Naive thymus-derived CD8-positive, alpha-beta T cell (primary cell): ENCODE measurements at places on chromosomes 5 and 9. TPM values are rescaled to one million over a fixed set of nuclear protein-coding genes. Genes with fewer than 3 reads are reported as not detected.
A peak's percentile ranks its signal among the peaks of the same experiment; 100 is the strongest.

- H3K4me3 ChIP-seq: no peak overlapping the region
- H3K4me1 ChIP-seq: peaks cover 29% of the 10 kb centered on the region
- H3K36me3 ChIP-seq: no peaks in the 10 kb centered on the region
- DNase-seq: no peak
Measured at GRCh38 chr9:27348785-27349697, 52.1 kb upstream of the EQTN start.

DNA sequence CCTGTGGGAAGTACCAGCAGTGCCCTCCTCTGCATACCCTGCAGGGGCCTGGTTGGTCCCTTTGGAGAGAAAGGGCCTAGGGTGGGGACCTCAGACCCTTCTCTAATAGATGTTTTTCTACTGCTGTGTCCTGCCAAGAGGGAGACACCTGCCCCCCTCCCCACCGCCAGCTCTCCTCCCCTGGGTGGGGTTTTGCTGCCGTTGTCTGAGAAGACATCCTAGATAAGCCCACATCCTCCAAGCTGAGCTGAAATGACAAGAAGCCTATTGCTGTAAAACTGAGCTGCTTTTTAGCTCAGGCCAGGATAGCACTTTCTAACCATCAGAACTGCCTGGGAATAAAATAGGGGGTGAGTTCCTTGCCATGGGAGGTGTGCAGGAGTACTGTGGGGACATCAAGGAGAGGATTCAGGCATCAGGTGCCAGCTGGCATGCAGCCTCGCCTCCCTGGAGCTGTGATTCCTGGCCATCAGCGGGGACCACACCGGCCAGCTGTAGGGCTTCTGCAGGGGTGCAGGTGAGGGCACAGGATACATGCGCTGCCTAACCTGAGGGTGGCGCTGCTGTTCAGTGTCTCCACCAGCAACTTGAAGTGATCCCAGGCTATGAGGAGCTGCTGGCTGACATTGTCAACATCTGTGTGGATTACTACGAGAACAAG lies 37.9 kb downstream of the CYFIP2 start:
- peaks cover 72% of the 10 kb centered on the region for H3K4me1 ChIP-seq
- peaks cover 15% of the 10 kb centered on the region for H3K36me3 ChIP-seq
- peak overlapping the region; percentile 83 for H3K4me3 ChIP-seq
- H3K27me3 ChIP-seq: no peaks in the 10 kb centered on the region
- H3K27ac ChIP-seq: peak overlapping the region; percentile 86

GRCh38 chr5:44935871-44936270 lies 127.1 kb downstream of the MRPS30 start:
- peaks cover 12% of the 10 kb centered on the region for H3K36me3 ChIP-seq
- no peaks in the 10 kb centered on the region for H3K27me3 ChIP-seq
- H3K4me3 ChIP-seq: no peak overlapping the region
- H3K4me1 ChIP-seq: no peaks in the 10 kb centered on the region
- no peak overlapping the region for H3K27ac ChIP-seq

DNA sequence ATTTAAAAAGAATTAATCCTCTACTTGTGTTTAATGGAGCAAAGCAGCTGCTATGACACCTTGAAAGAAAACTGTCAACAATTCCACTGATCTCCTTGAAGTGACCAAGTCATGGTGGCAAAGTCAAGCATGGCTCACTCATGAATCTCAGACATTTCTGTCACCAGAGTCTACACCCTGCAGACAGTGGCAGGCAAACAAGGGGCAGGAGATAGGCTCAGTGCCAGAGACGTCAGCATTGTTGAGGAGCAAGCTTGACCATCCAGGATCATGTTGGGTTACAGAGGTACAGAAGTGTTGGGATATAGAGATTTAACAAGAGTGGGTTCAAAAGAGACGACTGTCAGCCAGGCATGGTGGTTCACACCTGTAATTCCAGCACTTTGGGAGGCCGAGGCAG lies 16.1 kb upstream of the VPS13A start:
- DNase-seq: no peak
- H3K27ac ChIP-seq: no peak overlapping the region
- H3K4me1 ChIP-seq: no peaks in the 10 kb centered on the region
- H3K36me3 ChIP-seq: no peaks in the 10 kb centered on the region
- H3K4me3 ChIP-seq: no peak overlapping the region
- H3K27me3 ChIP-seq: no peaks in the 10 kb centered on the region

GRCh38 chr9:99593610-99594009 lies 228.1 kb upstream of the NR4A3 start:
- DNase-seq: no peak
- H3K36me3 ChIP-seq: no peaks in the 10 kb centered on the region
- H3K4me1 ChIP-seq: peaks cover 5% of the 10 kb centered on the region

GRCh38 chr5:80646926-80647325 lies 7.5 kb upstream of the MSH3 start:
- no peak overlapping the region for H3K4me3 ChIP-seq
- H3K27me3 ChIP-seq: no peaks in the 10 kb centered on the region
- H3K4me1 ChIP-seq: no peaks in the 10 kb centered on the region
- H3K36me3 ChIP-seq: peaks cover 52% of the 10 kb centered on the region

GRCh38 chr9:115104908-115105307 lies 13.0 kb downstream of the TNC start:
- H3K4me1 ChIP-seq: no peaks in the 10 kb centered on the region
- no peaks in the 10 kb centered on the region for H3K36me3 ChIP-seq
- no peak for DNase-seq
- peaks cover 20% of the 10 kb centered on the region for H3K27me3 ChIP-seq
- H3K27ac ChIP-seq: no peak overlapping the region

GRCh38 chr9:79868567-79869189 lies 296.9 kb downstream of the TLE4 start:
- H3K36me3 ChIP-seq: peaks cover 2% of the 10 kb centered on the region
- H3K27me3 ChIP-seq: peaks cover 11% of the 10 kb centered on the region
- H3K4me3 ChIP-seq: no peak overlapping the region

DNA sequence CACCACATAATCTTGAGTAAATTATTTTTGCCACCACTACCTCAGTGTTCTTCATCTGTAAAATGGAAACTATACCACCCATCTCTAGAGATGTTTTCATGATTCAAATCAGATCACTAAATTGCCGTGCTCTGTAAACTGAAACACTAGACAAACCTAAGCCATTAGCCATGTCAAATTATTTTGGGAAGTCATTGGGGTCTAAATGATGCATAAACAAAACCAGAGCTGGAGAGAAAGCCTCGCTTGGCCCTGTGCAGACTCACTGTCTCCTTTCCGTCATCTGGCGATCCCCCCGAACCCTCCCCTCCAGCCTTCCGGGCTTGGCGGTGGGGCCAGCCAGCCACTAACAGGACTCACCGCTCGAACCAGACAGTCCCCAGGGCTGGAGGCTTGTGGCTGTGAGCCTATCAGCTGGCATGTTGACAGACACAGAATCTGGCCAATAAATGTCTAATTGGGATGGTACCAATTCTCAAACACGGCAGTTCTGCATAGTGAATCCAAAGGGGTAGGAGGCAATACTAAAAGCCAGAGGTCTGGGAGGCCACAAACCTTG lies 256.5 kb downstream of the SEC61B start:
- no peaks in the 10 kb centered on the region for H3K36me3 ChIP-seq
- H3K27ac ChIP-seq: no peak overlapping the region
- no peaks in the 10 kb centered on the region for H3K27me3 ChIP-seq

DNA sequence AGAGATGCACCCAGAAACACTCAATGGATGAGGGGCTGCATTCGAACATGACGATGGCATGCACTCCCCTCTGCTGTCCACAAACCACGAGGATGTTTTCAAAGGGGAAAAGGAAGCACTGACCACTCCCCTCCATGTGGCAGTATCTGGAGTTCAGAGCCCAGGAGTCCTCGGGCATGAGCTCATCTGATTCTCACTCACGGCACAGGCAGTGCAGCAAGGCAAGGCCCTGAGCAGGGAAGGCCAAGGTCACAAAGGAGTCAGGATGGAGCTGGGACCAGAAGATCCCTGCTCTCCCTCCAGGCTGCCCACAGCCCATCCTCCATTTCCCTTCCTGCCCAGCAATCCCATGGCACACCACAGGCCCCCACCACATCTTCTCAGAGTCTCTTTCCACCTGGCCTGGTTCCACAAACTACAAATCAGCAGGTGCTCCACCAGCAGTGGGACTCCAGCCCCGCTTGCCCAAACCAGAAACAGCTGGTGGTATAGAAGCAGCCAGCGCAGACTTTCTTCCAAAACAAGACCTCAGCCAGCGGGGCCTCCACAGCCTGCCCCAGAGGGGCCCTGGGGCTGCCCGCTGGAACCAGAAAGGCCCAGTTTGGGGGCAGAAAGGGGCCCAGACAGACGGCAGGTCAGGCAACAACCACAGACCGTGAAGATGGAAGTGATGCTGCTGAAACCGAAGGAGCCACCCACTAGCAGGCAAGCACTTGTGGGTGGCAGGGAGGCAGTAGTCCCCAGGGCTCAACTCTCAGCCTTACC lies 12.2 kb downstream of the TNIP1 start:
- H3K4me1 ChIP-seq: peaks cover 74% of the 10 kb centered on the region
- no peaks in the 10 kb centered on the region for H3K36me3 ChIP-seq
- H3K27me3 ChIP-seq: no peaks in the 10 kb centered on the region
- H3K27ac ChIP-seq: peak overlapping the region; percentile 33
- peak overlapping the region; percentile 14 for H3K4me3 ChIP-seq
- DNase-seq: no peak

GRCh38 chr9:89743573-89744254 lies 138.9 kb downstream of the GADD45G start:
- peak; percentile 85 for DNase-seq
- H3K4me3 ChIP-seq: peak overlapping the region; percentile 62
- H3K36me3 ChIP-seq: no peaks in the 10 kb centered on the region
- H3K27ac ChIP-seq: peak overlapping the region; percentile 57

DNA sequence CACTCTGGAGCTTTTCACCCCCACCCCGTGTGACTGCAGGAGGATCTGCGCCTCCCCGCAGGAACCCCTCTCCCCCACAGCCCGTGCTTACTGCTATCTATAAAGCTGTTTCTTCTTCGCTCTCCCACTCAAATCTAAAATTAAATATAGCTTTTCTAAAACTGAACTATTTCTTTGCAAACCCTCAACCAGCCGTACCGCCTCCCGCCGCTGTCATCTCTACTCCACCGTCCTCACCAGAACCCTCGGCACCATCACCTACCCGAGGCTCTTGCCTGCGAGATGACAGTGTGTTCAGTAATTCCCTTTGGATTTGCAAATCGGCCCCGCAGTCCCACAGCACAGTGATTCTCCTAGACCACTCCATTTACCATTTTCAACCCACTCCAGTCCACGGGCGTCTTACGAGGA lies 13.6 kb downstream of the LPCAT1 start:
- no peak for DNase-seq
- no peaks in the 10 kb centered on the region for H3K27me3 ChIP-seq
- H3K27ac ChIP-seq: no peak overlapping the region
- no peak overlapping the region for H3K4me3 ChIP-seq

GRCh38 chr9:95336281-95336680 lies 18.8 kb upstream of the FANCC start:
- H3K27me3 ChIP-seq: peaks cover 15% of the 10 kb centered on the region
- DNase-seq: peak; percentile 19
- H3K27ac ChIP-seq: no peak overlapping the region

DNA sequence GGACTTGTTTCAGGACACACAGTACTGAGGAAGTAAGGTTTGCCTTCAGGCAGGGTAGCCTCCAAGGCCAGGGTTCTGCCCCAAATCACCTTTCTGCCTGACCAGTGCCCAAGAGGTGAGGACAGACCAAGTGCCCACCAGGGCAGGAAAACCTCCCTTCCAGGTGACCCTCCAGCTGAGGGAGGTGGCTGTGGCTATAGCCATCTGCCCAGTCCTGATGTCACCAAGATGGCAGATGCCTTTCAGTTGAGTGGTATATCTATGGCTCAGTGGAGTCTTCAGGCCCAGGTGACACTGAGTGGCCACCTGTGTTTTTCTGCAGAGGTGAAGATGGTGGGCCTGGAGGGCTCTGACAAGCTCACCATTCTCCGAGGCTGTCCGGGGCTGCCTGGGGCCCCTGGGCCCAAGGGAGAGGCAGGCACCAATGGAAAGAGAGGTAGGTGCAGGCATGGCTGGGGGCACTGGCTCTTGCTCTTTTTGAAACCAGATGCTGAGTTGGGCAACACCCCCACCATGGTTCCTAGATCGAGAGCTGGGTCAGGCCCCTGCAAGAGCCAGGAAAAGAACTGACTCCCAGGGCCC lies 1.7 kb downstream of the FCN2 start:
- no peaks in the 10 kb centered on the region for H3K36me3 ChIP-seq
- H3K27me3 ChIP-seq: peaks cover 6% of the 10 kb centered on the region
- DNase-seq: no peak
- H3K4me3 ChIP-seq: no peak overlapping the region

- DNase-seq: no peak
- H3K4me3 ChIP-seq: no peak overlapping the region
- H3K4me1 ChIP-seq: no peaks in the 10 kb centered on the region
- H3K27me3 ChIP-seq: peaks cover 4% of the 10 kb centered on the region
- no peaks in the 10 kb centered on the region for H3K36me3 ChIP-seq
Measured at GRCh38 chr9:87160148-87161102, 213.1 kb upstream of the GAS1 start.

DNA sequence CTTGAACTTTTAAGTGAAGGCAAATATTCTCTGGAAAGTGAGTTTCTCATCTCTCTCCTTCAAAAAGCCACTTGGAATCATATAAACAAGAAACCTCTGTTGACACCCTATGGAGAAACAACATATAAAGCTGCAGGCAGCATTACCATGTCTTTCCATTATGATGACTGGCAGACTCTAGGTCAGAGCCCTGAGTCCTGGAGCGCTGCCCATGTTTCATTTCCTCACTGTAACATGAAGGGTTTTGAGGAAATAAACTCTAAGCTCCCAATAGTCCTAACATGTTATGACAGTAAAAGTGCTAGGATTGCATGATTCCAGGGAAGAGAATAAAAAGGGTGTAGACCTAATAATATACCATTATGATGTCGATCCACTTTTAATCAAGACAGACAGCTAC lies 220.6 kb downstream of the CTNND2 start:
- H3K36me3 ChIP-seq: no peaks in the 10 kb centered on the region
- no peaks in the 10 kb centered on the region for H3K27me3 ChIP-seq
- DNase-seq: no peak
- H3K4me1 ChIP-seq: no peaks in the 10 kb centered on the region
- H3K4me3 ChIP-seq: no peak overlapping the region

DNA sequence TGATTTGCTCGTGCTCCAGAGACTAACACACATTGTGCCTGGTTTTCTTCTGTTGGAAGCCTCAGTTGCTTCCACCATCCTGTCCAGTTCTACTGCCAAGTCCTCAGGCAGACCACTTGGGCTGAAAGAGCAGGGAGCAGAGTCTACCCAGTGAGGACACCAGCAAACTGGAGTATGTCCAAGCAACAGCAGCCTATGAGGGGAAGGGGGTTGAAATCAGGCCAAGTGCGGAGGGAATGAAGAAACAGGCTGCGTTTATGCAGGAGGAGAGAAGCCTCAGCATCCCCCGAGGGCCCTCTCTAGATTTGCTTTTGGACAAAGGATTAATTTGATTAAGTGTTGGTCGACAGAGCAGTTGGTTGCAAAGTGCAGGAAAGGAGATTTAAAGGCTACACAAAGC lies 14.5 kb downstream of the DOCK2 start:
- H3K4me3 ChIP-seq: peak overlapping the region; percentile 68
- H3K36me3 ChIP-seq: no peaks in the 10 kb centered on the region
- peaks cover 99% of the 10 kb centered on the region for H3K4me1 ChIP-seq
- no peaks in the 10 kb centered on the region for H3K27me3 ChIP-seq

GRCh38 chr5:127031147-127031862 lies 947 bp upstream of the MARCHF3 start:
- peaks cover 4% of the 10 kb centered on the region for H3K27me3 ChIP-seq
- peak overlapping the region; percentile 95 for H3K4me3 ChIP-seq
- H3K27ac ChIP-seq: peak overlapping the region; percentile 92
- H3K4me1 ChIP-seq: peaks cover 20% of the 10 kb centered on the region

- H3K4me1 ChIP-seq: peaks cover 67% of the 10 kb centered on the region
- H3K36me3 ChIP-seq: no peaks in the 10 kb centered on the region
- no peak overlapping the region for H3K4me3 ChIP-seq
- no peak overlapping the region for H3K27ac ChIP-seq
Measured at GRCh38 chr5:148858106-148858505, 31.7 kb downstream of the ADRB2 start.

The PCDHA3 gene
- not detected for total RNA-seq

The NTRK2 gene
- total RNA-seq: not detected

The PFN3 gene
- not detected for total RNA-seq

The ANKRD18A gene
- 1.5 TPM for total RNA-seq

The GABBR2 gene
- not detected for total RNA-seq

The ZDHHC11 gene
- 9.8 TPM for total RNA-seq
